ENCODE measurements at places on chromosomes 1 and 21. TPM values are rescaled to one million over a fixed set of nuclear protein-coding genes. Genes with fewer than 3 reads are reported as not detected.
A peak's percentile ranks its signal among the peaks of the same experiment; 100 is the strongest.

DNA sequence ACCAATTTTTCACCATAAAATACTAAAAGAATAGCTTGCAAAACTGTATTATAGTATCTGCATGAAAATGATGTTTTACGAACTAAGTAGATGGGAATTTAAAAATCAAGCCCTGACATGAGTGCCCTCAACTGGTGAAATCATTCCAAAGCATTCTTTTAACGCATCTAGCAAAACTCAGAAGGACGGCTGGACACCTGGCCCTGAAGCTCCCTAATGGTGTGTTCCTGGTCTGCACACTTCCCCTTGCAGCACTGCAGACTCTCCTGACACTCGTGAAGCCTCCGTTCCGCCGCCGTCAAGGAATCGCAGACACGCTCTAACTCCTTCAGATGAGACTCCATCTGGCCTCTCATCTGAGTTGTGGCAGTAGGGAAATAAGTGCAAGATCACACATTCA lies 39.9 kb downstream of the ODF2L start:
- H3K27me3 ChIP-seq: no peaks in the 10 kb centered on the region
- no peaks in the 10 kb centered on the region for H3K4me1 ChIP-seq
- DNase-seq: no peak
- no peak overlapping the region for H3K27ac ChIP-seq
- no peak overlapping the region for H3K4me3 ChIP-seq

DNA sequence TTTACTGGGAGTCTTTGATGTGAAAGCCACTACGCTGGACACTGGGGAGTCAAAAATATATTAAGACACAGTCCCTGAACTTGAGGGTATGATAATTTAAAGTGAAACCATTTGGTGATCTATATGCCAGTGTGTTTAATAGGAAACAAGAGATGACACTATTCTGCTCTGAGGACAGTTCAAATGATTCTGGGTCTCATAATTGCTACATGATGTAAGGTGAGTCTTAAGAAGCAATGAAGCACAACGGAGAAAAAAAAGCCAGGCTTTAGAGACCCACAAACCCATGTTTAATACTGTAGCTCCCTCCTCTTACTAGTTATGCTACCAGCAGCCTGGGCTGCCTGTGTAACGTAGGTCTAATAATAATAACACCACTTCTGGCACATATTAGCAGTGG lies 14.2 kb upstream of the LRRC8D start:
- H3K27me3 ChIP-seq: no peaks in the 10 kb centered on the region
- H3K27ac ChIP-seq: no peak overlapping the region
- H3K4me1 ChIP-seq: no peaks in the 10 kb centered on the region
- H3K4me3 ChIP-seq: no peak overlapping the region
- no peak for DNase-seq

GRCh38 chr1:157992031-157992832 lies 1.2 kb upstream of the KIRREL1 start:
- H3K4me1 ChIP-seq: peaks cover 32% of the 10 kb centered on the region
- H3K36me3 ChIP-seq: no peaks in the 10 kb centered on the region

DNA sequence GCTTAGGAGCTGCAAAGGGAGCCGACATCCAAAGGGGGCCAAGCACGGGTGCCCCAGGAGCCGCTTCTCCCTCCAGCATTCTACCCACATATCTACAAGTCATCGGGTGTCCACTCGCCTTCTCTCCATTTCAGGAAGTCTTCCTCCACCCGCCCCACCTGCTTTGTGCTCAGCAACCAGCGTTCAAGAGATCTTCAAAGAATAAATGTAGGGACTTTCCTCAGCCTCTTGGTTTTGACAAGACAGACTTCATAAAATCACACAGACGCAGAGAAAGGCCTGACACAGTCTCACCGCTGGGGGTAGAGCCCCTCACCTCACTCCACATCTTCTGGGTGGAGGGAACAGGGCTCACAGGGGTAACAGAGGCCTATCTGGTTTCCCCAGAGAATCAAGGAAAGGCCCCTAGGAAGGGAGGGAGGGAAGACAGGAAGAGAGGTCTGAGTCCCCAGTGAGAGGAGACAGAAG lies 49.5 kb downstream of the SSBP3 start:
- H3K36me3 ChIP-seq: no peaks in the 10 kb centered on the region
- DNase-seq: no peak
- no peak overlapping the region for H3K4me3 ChIP-seq
- peaks cover 43% of the 10 kb centered on the region for H3K4me1 ChIP-seq

DNA sequence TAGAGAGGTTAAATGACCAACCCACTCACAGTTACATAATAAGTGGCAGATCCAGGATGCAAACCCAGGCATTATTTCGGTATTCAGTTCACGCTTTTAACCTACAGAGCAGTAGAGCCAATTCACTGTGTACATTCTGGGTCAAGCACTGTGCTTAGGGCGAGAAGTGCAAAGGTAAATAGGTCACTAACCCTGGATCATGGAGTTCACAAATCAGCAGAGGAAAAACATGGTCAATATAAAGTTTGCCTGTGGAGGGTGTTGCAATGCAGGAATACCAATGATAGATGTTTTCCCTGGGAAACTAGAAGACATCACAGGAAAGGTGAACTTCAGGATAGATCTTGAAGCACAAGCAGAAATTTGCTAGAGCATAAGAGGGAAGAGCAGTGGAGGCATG lies 253.4 kb upstream of the NFIA start:
- H3K4me3 ChIP-seq: no peak overlapping the region
- no peak overlapping the region for H3K27ac ChIP-seq

GRCh38 chr1:243500512-243500911 lies 244.7 kb downstream of the SDCCAG8 start:
- no peaks in the 10 kb centered on the region for H3K4me1 ChIP-seq
- DNase-seq: no peak
- H3K27me3 ChIP-seq: no peaks in the 10 kb centered on the region
- H3K36me3 ChIP-seq: no peaks in the 10 kb centered on the region

- H3K36me3 ChIP-seq: no peaks in the 10 kb centered on the region
- H3K27ac ChIP-seq: no peak overlapping the region
- H3K4me3 ChIP-seq: no peak overlapping the region
- DNase-seq: peak; percentile 49
- no peaks in the 10 kb centered on the region for H3K4me1 ChIP-seq
Measured at GRCh38 chr1:58047265-58047858, 499.2 kb downstream of the OMA1 start.

GRCh38 chr1:155078469-155079209 lies at the start of gene EFNA3:
EFNA3 (plus strand) TSS chr1:155078837; CDS start chr1:155078942, 105 bp downstream.
- peaks cover 41% of the 10 kb centered on the region for H3K4me1 ChIP-seq
- H3K36me3 ChIP-seq: no peaks in the 10 kb centered on the region
- peak; percentile 81 for DNase-seq
- H3K27ac ChIP-seq: no peak within 1 kb of the TSS
- H3K27me3 ChIP-seq: no peaks in the 10 kb centered on the region

- no peak overlapping the region for H3K4me3 ChIP-seq
- H3K4me1 ChIP-seq: no peaks in the 10 kb centered on the region
- no peak overlapping the region for H3K27ac ChIP-seq
Measured at GRCh38 chr1:29004798-29005197, 90.4 kb downstream of the EPB41 start.

GRCh38 chr1:12613180-12613579 lies 4.8 kb downstream of the DHRS3 start:
- H3K4me1 ChIP-seq: peaks cover 20% of the 10 kb centered on the region
- no peaks in the 10 kb centered on the region for H3K27me3 ChIP-seq
- H3K36me3 ChIP-seq: no peaks in the 10 kb centered on the region
- DNase-seq: no peak

GRCh38 chr21:27017246-27017645 lies 50.4 kb upstream of the ADAMTS5 start:
- no peaks in the 10 kb centered on the region for H3K36me3 ChIP-seq
- H3K4me3 ChIP-seq: no peak overlapping the region
- no peaks in the 10 kb centered on the region for H3K27me3 ChIP-seq

DNA sequence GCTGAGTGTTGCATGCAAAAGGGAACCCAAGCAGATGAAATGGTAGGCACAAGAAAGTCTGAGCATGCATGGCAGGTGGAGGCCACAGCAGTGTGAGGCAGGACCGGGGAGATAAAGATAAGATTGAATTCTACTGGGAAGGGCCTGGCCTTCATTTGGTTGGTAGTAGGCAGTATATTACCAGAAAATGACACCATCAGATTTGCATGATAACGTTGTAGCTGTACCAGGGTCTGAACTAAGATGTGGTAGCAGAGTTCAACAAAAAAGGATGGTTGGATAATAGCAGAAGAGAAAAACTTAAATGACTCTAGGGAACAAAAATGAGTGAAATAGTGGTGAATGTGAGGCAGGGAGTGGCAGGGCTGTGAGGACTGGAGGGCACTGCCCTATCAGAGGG lies 75.6 kb upstream of the DNAJC6 start:
- no peaks in the 10 kb centered on the region for H3K4me1 ChIP-seq
- H3K4me3 ChIP-seq: no peak overlapping the region
- H3K27me3 ChIP-seq: no peaks in the 10 kb centered on the region
- H3K36me3 ChIP-seq: no peaks in the 10 kb centered on the region

- H3K27ac ChIP-seq: peak overlapping the region; percentile 84
- no peaks in the 10 kb centered on the region for H3K27me3 ChIP-seq
- peak overlapping the region; percentile 79 for H3K4me3 ChIP-seq
- peaks cover 3% of the 10 kb centered on the region for H3K4me1 ChIP-seq
- no peaks in the 10 kb centered on the region for H3K36me3 ChIP-seq
Measured at GRCh38 chr1:50959303-50959912, 659 bp downstream of the FAF1 start.

- DNase-seq: peak; percentile 41
- H3K4me3 ChIP-seq: no peak overlapping the region
- H3K4me1 ChIP-seq: peaks cover 26% of the 10 kb centered on the region
- peak overlapping the region; percentile 41 for H3K27ac ChIP-seq
Measured at GRCh38 chr1:6801966-6802365, 16.7 kb downstream of the CAMTA1 start.

DNA sequence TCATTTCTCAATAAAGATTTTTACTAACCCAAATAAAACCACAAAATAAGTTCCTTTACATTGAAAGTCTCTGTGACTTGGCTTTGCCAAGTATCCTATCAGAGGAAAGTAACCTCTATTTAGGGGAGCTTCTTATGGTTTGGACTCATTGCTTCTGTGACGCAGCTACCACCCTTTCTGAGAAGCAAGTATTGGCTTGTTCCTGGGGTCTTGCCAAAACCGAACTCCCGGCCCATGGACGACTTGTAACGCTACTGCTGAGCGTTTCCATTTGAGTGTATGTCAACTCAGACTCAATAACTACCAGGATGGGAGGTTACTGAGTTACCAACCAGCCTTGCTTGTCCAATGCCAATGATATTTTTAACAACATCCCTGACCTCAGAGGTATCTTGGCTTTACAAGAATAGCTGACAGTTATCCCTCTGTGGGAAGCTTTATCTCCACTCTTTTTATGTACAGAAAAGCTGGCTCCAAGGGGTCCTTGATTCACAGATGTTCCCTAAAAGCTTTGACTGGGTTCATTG lies 911.9 kb downstream of the TTLL7 start:
- no peak for DNase-seq
- H3K36me3 ChIP-seq: no peaks in the 10 kb centered on the region
- H3K4me1 ChIP-seq: no peaks in the 10 kb centered on the region
- no peak overlapping the region for H3K27ac ChIP-seq

DNA sequence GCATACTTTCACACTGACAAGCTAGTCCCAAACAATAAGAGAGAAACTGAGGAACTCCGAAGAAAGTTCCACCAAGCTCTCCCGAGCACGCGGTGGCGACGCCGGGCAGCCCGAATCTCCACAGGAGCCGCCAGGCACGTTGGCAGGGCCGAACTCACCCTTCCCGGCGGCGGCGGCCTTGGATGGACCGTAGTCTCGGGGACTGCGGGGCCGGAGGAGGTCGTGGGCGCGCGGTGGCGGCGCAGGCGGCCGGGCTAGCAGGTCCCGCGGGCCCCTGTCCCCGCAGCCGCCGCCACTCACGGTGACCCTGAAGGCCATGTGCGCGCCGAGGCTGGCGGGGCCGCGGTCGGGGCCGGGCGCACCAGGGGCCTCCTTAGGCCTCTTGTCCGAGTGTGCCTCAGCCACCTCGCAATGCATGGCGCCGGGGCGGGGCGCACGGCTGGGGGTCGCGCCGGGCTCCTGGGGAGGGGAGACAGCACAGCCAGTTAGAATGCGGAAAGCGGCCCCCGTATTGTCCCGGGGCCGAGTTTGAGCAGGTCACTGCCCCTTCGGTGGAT lies 1.2 kb downstream of the GLIS1 start:
- H3K4me1 ChIP-seq: peaks cover 7% of the 10 kb centered on the region
- H3K36me3 ChIP-seq: no peaks in the 10 kb centered on the region
- H3K4me3 ChIP-seq: peak overlapping the region; percentile 60

DNA sequence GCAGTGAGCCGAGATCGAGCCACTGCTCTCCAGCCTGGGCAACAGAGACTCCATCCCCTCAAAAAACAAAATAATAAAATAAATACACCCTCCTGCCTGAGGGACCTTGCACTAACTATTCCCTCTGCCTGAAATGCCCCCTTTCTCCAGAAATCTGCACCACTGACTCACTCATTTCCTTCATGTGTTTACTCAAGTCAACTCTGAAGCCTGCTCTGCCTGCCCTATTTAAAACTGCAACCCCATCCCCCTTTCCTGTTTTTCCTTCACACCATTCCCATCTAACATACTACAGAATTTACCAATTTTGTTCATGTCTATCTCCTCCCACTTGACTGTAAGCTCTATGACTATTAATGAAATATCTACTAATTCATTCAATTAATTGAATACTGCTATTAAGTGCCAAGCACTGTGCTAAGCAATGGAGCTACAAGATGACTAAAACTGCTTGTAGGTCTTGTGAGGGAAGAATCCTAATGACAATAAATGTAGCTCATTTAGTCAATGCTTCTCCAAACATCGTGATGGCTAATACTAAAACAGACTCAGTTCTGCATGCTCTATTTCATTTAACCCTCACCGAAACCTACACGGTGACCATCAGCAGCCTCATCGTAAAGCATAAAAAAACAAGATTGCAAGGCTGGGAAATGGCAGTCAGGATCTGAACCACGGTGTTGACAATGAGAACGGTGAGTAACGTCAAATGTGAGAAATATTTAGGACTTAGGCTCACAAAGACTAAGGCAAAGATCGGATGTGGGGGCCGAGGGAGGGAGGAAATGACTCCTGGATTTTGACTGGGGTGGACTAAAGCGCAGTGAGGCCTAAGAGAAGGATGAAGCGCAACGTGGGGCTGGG lies 749 bp upstream of the TMEM39B start:
- no peaks in the 10 kb centered on the region for H3K36me3 ChIP-seq
- no peaks in the 10 kb centered on the region for H3K27me3 ChIP-seq
- peaks cover 11% of the 10 kb centered on the region for H3K4me1 ChIP-seq
- H3K4me3 ChIP-seq: peak overlapping the region; percentile 81
- no peak for DNase-seq

Gene FAM163A
- 6.0 TPM for total RNA-seq

Gene LPAR3
- total RNA-seq: 65.9 TPM

Gene S100PBP
- total RNA-seq: 133 TPM

Gene MAEL
- total RNA-seq: 113 TPM
